Right lobe of liver (tissue), 6 donors: ENCODE measurements at places on chromosomes 11 and 22.

GRCh38 chr22:41915035-41915785 is at the start of gene SHISA8:
TSS of gene SHISA8 (minus strand) at chr22:41915074. CDS start at chr22:41914667, 407 bp downstream.
- no peaks in the 10 kb centered on the region for H3K4me1 ChIP-seq
- no peaks in the 10 kb centered on the region for H3K36me3 ChIP-seq
- H3K27ac ChIP-seq = no peak within 1 kb of the TSS
- H3K27me3 ChIP-seq = peaks cover 7% of the 10 kb centered on the region

GRCh38 chr11:13309156-13309555 is 31.6 kb downstream of the BMAL1 start:
- peaks cover 8% of the 10 kb centered on the region for H3K4me1 ChIP-seq
- H3K36me3 ChIP-seq = peaks cover 5% of the 10 kb centered on the region
- DNase-seq = no peak
- H3K4me3 ChIP-seq = no peak overlapping the region
- no peaks in the 10 kb centered on the region for H3K27me3 ChIP-seq
- H3K27ac ChIP-seq = no peak overlapping the region

DNA sequence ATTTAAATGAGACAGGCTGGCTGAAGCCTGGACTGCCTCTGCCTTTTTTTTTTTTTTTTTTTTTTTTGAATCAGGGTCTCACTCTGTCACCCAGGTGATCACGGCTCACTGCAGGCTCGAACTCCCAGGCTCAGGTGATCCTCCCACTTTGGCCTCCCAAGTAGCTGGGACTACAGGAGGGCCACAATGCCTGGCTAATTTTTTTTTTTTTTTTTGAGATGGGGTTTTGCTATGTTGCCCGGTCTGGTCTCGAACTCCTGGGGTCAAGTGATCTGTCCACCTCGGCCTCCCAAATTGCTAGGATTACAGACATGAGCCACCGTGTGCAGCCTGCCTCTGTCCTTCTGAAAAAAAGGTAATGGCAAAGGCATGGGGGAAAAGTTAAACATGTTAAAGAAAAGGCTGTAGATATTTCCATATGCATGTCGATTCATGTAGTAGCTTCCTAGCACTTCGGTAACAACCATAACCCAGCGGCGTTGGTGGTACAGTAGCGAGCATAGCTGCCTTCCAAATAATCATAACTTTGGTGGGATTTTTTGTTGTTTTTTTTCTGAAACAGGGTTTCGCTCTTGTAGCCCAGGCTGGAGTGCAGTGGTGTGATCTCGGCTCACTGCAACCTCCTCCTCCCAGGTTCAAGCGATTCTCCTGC is 48.8 kb downstream of the MCHR1 start:
- H3K27ac ChIP-seq = no peak overlapping the region
- H3K36me3 ChIP-seq = no peaks in the 10 kb centered on the region
- no peaks in the 10 kb centered on the region for H3K27me3 ChIP-seq

GRCh38 chr11:66883016-66883965 is 26.4 kb downstream of the LRFN4 start:
- H3K36me3 ChIP-seq = no peaks in the 10 kb centered on the region
- H3K27ac ChIP-seq = no peak overlapping the region
- no peaks in the 10 kb centered on the region for H3K27me3 ChIP-seq
- no peaks in the 10 kb centered on the region for H3K4me1 ChIP-seq
- DNase-seq = no peak
- H3K4me3 ChIP-seq = no peak overlapping the region

GRCh38 chr11:17929171-17929570 is 83.7 kb downstream of the SERGEF start:
- H3K4me1 ChIP-seq = peaks cover 10% of the 10 kb centered on the region
- no peaks in the 10 kb centered on the region for H3K36me3 ChIP-seq
- DNase-seq = no peak
- H3K27ac ChIP-seq = no peak overlapping the region

DNA sequence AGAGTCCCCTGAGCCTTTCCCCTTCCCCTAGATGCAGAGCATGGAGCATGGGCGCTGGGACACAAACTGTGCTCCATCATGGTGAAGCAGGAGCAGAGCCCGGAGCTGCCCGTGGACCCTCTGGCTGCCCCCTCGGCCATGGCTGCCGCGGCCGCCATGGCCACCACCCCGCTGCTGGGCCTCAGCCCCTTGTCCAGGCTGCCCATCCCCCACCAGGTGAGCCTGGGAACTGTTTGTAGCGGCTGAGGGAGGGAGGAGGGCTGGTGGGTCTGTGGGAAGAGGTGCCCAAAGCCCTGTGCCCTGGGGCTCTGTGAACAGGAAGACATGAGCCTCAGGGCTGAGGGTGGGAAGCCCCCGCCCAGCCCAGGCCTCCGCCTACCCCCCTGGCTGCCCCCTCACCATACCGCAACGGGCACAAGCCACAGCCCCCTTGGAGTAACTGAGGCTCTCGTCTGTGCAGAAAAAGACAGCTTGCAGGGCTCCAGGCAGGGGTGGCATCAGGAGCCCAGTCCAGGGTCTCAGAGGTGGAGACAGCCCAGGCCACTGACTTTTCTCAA is 30.4 kb downstream of the CREB3L1 start:
- no peaks in the 10 kb centered on the region for H3K27me3 ChIP-seq
- no peaks in the 10 kb centered on the region for H3K4me1 ChIP-seq
- no peak for DNase-seq
- no peak overlapping the region for H3K4me3 ChIP-seq

GRCh38 chr11:90426442-90426841 is 203.6 kb upstream of the CHORDC1 start:
- H3K4me3 ChIP-seq = no peak overlapping the region
- no peaks in the 10 kb centered on the region for H3K36me3 ChIP-seq
- no peak overlapping the region for H3K27ac ChIP-seq
- no peaks in the 10 kb centered on the region for H3K27me3 ChIP-seq

GRCh38 chr22:19828035-19828401 is 26.7 kb downstream of the GNB1L start:
- no peaks in the 10 kb centered on the region for H3K4me1 ChIP-seq
- no peaks in the 10 kb centered on the region for H3K27me3 ChIP-seq
- no peak for DNase-seq
- no peak overlapping the region for H3K27ac ChIP-seq

- no peak overlapping the region for H3K27ac ChIP-seq
- H3K27me3 ChIP-seq = no peaks in the 10 kb centered on the region
- H3K4me1 ChIP-seq = no peaks in the 10 kb centered on the region
- H3K4me3 ChIP-seq = no peak overlapping the region
These were observed 68.3 kb upstream of the MYOD1 start for GRCh38 chr11:17651061-17651460.

DNA sequence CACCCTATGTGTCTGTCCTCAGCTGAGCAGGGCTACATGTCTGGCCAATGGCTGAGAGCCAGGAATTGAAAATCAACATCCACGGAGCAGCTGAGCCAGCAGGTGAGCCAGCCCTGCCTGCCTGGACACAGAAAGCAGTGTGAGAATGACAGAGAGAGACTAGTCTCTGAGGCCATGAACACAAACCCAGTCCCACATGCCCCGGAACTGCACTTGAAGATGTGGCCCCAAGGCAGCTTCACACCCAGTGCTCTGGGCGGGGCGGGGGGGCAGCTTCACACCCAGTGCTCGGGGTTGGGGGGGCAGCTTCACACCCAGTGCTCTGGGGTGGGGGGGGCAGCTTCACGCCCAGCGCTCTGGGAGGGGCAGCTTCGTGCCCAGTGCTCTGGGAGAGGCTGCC is 37.6 kb downstream of the TRMU start:
- no peaks in the 10 kb centered on the region for H3K27me3 ChIP-seq
- no peak overlapping the region for H3K27ac ChIP-seq
- DNase-seq = no peak
- no peaks in the 10 kb centered on the region for H3K36me3 ChIP-seq
- H3K4me1 ChIP-seq = peaks cover 58% of the 10 kb centered on the region

DNA sequence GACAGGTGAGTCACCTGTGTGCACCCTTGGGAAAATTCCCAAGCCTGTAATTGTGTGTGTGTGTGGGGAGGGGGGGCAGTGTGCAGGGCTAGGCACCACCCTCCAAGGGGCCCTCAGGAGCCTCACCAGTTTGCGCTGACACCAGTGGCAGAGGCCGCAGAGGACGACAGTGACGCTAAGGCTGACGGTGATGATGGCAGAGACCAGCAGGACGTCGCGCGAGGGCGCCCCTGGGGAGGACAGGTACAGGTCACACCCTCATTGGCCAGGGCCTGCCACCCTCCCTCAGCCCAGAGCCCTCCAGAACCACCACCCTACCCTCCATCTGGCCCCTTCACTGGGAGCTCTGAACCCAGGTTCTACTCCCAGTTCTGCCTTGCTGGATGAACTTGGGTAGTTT is 24.9 kb downstream of the SYT7 start:
- no peak overlapping the region for H3K4me3 ChIP-seq
- H3K36me3 ChIP-seq = no peaks in the 10 kb centered on the region
- H3K27me3 ChIP-seq = no peaks in the 10 kb centered on the region
- H3K27ac ChIP-seq = no peak overlapping the region

DNA sequence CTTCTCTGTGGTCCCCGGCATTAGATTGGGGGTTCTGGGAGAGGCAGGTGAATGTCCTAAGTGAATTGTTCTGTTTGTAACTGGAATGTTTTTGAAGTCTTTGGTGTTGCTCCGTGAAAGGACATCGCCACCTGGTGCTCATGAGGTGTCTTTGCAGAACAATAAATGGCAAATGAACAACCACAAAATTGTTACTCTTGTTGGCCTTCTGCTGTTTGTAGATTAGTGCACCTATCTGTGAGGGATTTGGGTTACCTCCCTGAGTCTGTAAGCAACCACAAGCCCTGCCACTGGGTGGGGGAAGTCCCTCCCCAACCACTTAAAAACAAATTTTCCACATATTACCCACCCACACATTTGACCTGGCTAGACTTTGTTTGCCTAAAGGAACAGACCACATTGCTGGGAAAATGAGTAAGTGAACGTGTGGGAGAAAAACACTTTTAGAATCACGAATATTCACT is 4.7 kb downstream of the MPEG1 start:
- H3K4me3 ChIP-seq = no peak overlapping the region
- H3K36me3 ChIP-seq = no peaks in the 10 kb centered on the region
- DNase-seq = no peak
- H3K27me3 ChIP-seq = no peaks in the 10 kb centered on the region
- H3K27ac ChIP-seq = peak overlapping the region; percentile 39

DNA sequence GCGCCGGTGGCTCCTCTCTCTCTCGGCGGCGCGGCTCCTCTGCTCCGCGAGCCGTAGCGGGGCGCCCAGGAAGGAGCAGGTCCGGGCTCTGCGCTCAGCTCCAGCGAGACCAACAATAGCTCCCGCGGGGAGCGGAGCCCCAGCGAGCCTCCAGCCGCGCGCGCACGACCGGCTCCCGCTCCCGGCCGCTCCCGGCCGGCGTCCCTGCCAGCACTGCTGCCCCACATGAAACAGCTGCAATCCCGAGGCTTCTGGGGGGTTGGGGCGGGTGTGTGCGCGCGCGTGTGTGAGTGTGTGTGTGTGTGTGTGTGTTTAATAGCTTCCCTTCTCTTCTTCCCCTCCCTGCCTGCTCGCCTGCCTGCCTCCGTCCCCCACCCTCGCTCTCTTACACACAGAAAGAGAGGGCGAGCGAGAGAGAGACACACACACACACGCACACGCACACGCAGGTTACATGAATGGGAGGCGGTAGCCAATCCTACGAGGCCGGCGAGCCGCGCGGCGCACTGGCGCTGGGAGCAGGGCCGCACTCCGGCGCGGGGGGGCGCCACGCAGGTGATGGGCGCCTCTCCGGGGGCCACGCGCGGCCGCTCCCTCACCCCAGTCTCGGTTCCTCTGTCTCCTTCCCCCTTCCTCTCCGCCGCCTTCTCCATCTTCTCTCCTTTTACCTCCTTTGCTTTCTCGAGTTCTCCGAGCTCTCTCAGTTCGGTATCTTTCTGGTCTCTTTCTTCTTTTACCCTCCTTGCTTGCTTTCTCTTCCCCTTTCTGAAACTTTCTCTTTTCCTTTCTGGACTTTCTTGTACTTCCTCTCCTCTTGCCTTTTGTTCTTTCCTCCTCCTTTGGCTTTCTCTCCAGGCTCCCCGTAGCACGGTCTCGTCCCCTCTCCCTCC is at the start of gene TENM4:
Gene TENM4 (minus strand): TSS at position 460 of the 890 bp plus-strand sequence. CDS start 371,086 bp downstream, outside the sequence.
- H3K36me3 ChIP-seq = no peaks in the 10 kb centered on the region
- H3K4me1 ChIP-seq = peaks cover 10% of the 10 kb centered on the region
- H3K27me3 ChIP-seq = peaks cover 7% of the 10 kb centered on the region
- DNase-seq = peak; percentile 57

DNA sequence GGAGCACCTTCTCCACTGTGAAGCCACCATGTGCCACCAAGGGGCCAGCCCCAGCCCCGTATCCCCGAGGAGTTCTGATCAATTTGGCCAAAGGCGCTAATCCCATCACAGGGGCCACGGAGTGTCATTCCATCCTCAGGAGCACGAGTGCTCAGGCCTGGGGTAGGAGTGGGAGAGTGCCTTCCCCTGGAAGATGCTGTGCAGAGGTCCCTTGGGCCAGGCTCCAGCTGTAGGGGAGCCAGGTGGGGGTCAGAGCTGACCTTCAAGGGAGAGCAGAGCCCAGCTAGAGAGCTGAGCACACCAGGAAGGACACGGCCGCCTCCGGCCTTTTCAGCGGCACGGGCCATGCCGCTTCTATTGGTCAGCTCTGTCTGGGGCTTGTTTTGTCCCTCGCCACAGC is 1459.9 kb downstream of the BRD1 start:
- no peaks in the 10 kb centered on the region for H3K4me1 ChIP-seq
- H3K36me3 ChIP-seq = no peaks in the 10 kb centered on the region
- no peak overlapping the region for H3K4me3 ChIP-seq
- no peaks in the 10 kb centered on the region for H3K27me3 ChIP-seq
- DNase-seq = no peak

GRCh38 chr22:44603767-44604166 is 98.2 kb upstream of the PRR5 start:
- H3K4me3 ChIP-seq = no peak overlapping the region
- no peak overlapping the region for H3K27ac ChIP-seq
- no peak for DNase-seq
- H3K4me1 ChIP-seq = no peaks in the 10 kb centered on the region
- no peaks in the 10 kb centered on the region for H3K27me3 ChIP-seq

DNA sequence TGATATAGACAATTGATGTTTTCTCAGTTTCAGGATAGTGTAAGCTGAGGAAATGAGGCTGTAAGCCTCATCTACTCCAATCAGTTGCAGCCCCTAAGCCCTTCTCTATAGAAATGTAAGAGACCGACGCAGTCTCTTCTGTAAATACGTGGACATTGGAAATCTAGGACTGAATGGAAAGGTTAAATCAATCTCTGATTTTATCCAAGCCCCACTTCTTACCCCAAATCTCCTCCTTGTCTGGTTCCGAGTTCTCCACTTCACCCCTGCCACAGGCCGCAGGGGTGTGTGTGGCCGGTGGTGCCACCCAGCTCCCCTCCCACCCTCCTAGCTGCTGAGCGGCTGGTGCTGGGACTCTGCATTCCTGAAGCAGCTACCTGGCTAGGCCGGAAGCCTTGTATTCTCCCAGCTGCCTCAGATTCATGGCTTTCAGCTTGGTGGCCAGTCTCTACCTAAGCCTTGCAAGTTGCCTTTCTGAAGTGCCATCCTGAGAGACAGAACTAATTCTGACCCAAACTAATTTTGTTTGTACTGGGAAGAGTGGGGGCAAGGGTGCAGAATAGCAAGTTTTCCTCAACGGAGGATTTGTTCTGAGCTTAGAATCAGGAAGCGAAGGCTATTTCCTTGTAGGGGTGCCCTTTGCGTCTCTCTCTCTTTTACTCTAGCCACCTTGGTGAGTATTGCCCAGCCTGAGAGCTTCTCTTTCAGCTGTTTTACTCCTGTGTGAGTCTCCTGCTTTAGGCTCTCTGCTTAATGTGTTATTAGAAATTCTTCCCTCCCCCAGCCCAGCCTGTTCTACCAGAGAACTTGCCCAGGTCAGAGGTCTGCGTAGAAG is 749 bp downstream of the VWA5A start:
- no peaks in the 10 kb centered on the region for H3K27me3 ChIP-seq
- peak overlapping the region; percentile 23 for H3K27ac ChIP-seq
- peaks cover 2% of the 10 kb centered on the region for H3K36me3 ChIP-seq
- DNase-seq = no peak
